Lung microvascular endothelial cell (primary cell): ENCODE measurements at places on chromosomes 6 and 20. TPM values are rescaled to one million over a fixed set of nuclear protein-coding genes. Genes with fewer than 3 reads are reported as not detected.

DNA sequence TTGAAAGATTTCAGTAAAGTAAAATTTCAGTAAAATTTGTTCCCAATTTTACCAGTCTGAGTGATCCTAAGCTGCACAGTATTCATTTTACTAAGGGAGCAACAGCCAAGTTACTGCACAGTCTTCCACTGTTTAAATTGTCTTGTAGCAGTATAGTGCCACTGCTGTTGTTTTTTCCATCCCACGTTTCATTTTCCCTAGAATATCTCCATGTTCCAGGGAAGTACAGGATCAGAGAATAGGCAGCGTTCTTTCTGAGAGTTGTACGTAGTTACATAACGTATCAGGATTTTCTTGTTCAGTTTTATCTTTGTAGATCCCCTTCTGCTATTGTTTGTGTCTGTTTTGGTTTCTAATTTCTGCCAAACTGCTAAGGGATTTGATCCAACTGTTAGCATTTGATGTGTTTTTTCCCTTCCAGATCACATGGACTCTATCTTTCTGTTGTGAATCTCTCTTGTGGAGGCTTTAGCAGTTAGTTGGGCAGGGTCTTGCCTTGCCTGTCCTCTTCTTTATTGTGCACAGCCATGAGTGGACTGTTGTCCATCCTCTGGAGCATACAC is 38.4 kb downstream of the BCKDHB start:
- DNase-seq = no peak

DNA sequence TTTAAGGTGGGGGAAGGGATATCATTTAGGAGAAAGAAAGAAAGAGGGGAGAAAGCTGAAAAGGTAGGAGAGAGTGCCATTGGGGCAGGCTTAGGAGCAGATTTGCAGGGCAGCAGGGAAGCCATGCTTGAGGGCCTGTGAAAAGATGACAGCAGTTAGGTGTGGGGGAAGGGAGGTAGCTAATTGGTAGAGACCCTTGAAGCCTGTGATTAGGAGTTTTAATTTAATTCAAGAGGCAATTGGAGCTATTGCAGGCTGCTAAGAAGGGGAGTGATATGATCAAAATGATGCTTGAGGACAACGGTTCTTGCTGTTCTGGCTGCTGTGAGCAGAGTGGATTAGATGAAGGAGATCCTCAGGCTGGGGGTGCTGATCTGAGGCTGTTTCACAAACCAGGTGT is 24.5 kb upstream of the SEC63 start:
- DNase-seq = no peak

ATAT1 gene
- 2.2 and 5.0 TPM in 2 replicates for total RNA-seq

DNA sequence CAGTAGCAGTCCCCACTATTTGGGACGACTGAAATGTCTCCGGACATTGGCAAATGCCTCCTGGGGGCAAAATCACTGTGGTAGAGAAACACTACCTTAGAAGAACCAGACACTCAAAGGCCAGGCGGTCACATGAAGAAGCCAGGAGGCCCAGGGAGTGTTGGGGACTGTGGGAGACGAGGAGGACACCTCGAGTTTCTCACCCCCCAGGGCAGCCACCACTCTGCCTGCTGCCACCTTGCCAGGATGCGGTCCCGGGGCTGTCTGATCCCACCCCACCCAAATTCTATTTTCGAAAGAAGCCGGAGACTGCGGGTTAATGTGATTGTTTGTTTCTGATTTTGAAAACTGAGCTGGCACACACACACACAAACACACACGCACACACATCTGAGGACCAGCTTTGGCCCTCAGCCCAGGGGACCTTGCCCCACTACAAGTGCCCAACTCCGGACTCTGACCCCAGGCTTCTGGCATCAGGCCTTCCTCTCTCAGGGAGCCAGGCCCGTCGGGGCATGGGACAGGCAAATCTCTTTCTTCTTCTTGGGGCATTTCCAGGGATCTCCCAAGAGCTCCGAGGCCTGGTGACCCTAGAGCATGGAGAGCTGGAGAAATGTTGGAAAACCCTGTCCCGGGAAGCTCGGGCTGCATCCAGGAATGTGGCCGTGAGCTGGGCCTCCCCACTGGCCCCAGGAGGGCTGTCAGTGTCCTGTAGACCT is 187.5 kb upstream of the PMEPA1 start:
- DNase-seq = no peak

DNA sequence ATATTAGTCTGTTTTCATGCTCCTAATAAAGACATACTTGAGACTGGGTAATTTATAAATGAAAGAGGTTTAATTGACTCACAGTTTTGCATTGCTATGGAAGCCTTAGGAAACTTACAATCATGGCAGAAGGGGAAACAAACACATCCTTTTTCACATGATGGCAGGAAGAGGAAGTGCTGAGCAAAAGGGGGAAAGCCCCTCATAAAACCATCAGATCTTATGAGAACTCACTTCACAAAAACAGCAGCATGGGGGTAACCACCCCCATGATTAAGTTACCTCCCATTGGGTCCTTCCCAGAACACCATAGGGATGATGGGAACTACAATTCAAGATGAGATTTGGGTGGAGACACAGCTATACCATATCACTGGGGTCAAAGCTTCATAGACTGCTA is 254.2 kb downstream of the ERMARD start:
- no peak for DNase-seq

KHDC1L gene
- not detected in 2 replicates for total RNA-seq

DNA sequence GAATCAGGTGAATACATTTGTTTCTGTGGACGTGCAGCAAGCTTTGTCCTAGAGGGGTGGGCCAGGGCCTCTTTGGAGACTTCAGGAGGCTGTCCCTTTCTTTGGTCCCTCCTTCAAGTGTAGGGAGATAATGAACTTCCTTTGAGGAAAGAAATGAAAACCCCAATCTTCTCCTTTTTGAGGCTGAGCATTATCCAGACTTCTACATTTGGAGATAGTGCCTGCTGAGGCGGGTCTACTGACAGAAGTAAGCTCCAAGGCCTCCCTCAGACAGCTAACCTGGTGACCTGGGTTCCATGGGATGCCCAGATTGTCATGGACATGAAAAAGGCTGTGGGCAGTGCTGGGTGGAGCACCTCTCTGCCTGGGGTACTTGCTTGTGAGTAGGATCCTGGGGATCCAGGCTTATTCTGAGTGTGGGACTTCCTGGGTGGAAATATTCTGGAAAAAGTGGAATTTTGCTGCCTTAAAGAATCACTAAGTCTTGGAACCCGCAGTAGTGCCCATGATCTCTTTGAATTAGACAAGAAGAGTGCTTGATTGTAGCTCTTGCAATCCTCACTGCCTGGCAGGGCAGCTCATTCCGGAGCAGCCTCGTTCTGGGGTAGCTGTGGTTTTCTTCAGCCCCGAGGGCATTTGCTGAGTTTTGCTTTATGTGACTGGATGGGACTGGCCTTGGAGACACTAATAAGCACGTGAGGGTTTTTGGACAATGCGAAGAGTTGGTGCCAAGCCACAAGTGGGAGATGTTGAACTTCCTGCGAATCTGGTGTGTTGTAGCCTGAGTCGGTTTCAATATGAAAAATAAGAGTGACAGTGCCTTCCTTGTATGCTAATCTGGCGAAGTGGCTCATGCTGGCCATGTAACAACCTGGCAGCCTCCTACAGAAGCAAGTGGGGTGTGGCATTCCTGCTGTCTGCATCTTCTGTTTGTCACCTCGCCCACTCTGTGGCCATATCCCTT is 28.1 kb downstream of the SNRNP48 start:
- peak; percentile 57 for DNase-seq

CNKSR3 gene
- 3.5 and 8.1 TPM in 2 replicates for total RNA-seq

TRIM40 gene
- total RNA-seq = not detected in 2 replicates

GRCh38 chr6:159899994-159900745 is 9.4 kb downstream of the MAS1 start:
- no peak for DNase-seq

GRCh38 chr6:96610019-96610418 is 47.1 kb downstream of the FHL5 start:
- no peak for DNase-seq
